ENCODE measurements at places on chromosomes 13 and 19. TPM values are rescaled to one million over a fixed set of nuclear protein-coding genes. Genes with fewer than 3 reads are reported as not detected.

Gene FUT3
- not detected for total RNA-seq

Gene CPAMD8
- 2.0 TPM for total RNA-seq

Gene FAM83E
- 4.3 TPM for total RNA-seq

Gene PNMA8B
- 1.2 TPM for total RNA-seq

Gene BRME1
- total RNA-seq, result 3.1 TPM

Gene ZFP82
- 8.6 TPM for total RNA-seq

Gene MKNK2
- 195 TPM for total RNA-seq

Gene MLLT1
- 41.7 TPM for total RNA-seq

Gene HCST
- 75.2 TPM for total RNA-seq

Gene CPB2
- not detected for total RNA-seq

Data from CD4-positive, alpha-beta memory T cell (primary cell).